ENCODE measurements at places on chromosomes 4 and X.

- no peak for DNase-seq
Measured at GRCh38 chr4:152155070-152155469, 380.8 kb downstream of the FBXW7 start.

- no peak for DNase-seq
Measured at GRCh38 chrX:140765043-140765784, 55.7 kb downstream of the LINC00632 start.

DNA sequence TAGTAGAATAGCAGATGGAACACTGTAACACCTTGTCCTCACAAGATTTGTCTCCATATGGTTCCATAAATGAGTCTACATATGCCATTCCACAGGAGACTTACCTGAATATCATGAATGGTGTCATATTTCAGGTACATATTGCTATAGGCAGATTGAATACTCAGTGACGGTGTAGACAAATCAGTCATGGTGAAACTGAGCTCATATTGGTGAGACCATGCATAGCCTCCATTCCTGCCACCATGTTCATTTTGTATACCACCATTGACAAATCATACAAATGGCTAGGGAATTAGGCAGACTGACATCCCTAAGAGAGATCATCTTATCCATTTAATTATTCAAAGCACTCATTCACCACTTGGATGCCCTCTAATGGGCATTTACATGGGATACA, 38.0 kb upstream of the SPP1 start:
- DNase-seq, result no peak

DNA sequence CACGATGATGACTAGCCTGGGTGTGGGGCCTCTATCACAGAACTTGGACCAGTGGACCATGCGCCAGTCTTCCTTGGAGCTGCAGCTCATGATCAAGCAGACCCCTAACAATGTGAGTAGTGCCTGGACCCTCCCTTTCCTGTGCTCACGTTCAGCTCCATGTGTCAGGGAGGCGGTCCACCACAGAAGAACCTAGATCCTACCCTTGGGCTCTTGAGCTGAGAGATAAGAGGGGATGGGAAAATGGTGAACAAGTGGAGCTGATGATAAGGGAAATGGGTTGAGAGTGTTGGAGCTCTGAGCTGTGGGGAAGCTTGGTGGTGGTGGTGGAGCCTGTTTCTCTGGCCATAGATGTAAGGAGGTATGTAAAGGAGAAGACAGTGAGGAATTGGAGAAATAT, 13.1 kb downstream of the MED12 start:
- DNase-seq, result no peak

All from right cardiac atrium (tissue), 5 donors.